Effector CD8-positive, alpha-beta T cell (primary cell): ENCODE measurements at places on chromosomes 2 and 18.
A peak's percentile ranks its signal among the peaks of the same experiment; 100 is the strongest.

DNA sequence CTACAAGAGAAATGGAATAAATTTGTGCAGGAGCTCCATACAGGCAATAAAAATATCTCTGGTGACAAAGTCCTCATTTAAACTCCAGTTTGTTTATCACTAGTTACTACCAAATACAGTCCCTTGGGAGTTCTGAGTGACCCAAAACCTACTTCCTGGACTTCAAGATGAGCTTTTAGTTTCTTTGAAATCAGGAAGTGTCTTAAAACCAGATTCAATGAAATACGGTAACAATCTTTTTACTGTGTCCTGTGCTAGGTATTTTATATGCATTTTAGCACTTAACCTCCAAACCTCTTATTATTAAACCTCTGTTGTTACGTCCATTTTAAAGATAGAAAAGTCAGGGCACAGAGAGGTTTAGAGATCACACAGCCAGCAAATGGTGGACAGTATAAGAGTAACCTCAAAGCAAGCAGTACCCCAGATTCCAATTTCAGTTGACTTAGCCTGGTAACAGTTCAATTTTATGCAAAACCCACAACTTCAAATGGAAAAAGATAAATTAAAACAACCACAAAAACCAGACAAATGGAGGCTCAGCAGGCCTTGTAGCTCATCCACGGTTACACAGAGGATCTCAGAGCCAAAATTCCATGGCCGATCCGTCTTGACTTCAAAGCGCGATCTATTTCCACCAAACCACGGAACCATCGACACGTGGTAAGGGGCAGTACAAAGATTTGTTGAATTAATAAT, 1.3 kb upstream of the KCMF1 start:
- peak; percentile 6 for DNase-seq

- no peak for DNase-seq
Measured at GRCh38 chr2:39730685-39731302, 48.3 kb downstream of the THUMPD2 start.

GRCh38 chr2:28658369-28658768, 93.3 kb upstream of the PPP1CB start:
- DNase-seq: no peak

GRCh38 chr2:208064220-208064961, 39.1 kb upstream of the PLEKHM3 start:
- DNase-seq: no peak

GRCh38 chr18:73942081-73942625, 205.5 kb downstream of the FBXO15 start:
- no peak for DNase-seq

DNA sequence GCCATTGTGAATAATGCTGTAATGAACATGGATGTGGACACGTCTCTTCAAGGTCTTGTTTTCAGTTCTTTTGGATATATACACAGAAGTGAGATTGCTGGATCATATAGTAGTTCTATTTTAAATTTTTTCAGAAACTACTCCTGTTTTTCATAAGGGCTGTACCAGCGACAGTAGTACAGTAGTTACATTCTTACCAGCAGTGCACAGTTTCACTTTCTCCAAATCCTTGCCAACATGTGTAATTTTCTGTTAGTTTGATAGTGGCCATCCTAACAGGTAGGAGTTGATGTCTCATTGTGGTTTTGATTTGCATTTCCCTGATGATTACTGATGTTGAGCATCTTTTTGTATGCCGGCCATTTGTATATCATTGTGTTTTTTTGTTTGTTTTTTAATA, 81.7 kb downstream of the EPC2 start:
- no peak for DNase-seq

DNA sequence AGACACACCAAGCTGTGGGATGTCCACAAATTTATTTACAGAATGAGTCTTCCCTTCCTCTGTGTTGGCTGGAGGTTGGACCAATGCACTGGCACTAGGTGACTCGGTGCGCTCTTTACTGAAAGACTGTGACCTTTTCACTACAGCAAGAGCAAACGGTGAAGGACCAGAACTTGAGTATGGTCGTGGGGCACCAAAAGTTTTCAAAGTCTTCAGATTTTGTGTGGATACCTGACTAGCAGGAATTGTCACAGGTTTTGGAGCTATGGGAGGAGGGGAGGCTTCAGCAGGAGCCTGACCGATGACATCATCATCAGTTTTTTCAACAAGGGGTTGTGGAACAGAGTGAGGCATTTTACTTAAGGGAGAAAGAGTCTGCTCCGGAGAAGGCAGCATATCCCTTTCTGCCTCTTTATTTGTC, 73.0 kb upstream of the GRB14 start:
- DNase-seq: no peak

GRCh38 chr2:27724905-27725701, 46.4 kb upstream of the MRPL33 start:
- DNase-seq: no peak

- no peak for DNase-seq
Measured at GRCh38 chr18:77013811-77014521, 118.6 kb downstream of the MBP start.

DNA sequence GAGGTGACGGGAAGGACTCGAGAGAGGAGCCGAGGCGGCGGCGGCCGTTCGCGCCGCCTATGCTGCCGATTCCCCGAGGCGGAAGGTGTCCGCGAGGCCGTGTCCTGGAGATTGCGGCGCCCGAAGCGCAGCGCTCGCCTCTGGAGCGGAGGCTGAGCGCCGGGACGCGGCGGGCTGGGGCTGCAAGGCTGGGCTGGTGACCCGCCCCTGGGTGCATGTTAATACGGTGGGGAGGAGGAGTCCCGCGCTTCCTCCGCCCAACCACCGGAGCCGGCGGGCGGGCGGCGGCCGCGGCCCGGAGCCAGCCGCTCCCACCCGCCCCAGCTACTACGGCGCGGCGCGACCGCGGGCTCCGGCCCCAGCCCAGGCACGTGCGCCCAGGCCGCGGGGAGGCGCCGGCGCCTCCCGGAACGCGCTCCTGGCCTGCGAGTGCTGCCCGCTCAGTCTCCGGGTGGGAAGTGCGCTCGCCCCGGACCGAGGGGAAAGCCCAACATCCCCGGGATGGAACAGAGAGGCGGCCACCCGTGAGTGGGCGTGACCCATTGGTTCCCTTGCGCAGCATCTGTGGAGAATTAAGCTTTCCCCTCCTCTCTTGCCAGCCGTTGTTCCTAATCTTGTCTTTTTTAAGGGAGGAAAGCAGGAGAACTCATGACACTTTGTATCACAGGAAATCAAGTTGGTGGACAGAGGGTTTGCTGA, at the start of gene DLGAP1:
Gene DLGAP1 (minus strand): TSS at position 195 of the 699 bp plus-strand sequence.
- DNase-seq: no peak

DNA sequence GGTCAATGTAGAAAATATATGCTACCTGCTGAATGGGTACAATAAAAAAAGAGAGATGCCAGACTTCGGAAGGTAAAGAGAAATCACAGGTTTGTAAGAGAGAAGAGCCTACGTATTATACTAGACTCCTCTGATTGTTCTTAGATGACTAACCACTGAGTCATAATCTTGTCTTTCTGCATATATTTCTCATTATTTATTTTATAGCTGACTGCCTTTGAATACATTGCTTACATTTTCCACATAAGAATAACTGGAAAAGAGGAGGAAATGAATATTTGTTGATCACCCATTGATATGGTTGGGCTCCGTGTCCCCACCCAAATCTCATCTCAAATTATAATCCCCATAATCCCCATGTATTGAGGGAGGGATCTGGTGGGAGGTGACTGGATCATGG, 90.3 kb upstream of the RAB27B start:
- DNase-seq: no peak

- DNase-seq: no peak
Measured at GRCh38 chr2:202046572-202046971, 12.9 kb downstream of the FZD7 start.

DNA sequence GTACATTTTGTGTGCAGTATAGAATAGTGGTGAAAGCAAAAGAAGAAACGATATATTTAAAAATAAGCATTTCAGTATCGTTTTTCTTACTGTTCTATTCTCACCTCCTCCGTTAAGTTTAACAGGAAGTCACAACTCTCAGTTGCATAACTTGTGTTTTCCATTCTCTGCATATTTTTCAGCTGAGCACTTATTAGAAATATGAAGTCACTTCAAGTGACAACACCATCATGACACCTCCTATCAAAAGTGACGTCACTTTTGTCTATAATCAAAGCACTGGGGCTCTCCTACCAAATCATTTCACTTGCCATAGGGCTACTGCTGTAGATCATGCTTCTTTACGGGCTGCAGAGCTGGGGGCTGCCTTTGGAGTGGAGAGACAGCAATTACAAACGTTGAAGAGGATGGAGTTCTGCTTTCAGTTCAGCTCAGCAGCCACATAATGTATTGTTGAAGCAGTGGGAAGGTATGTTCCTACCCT, 36.3 kb downstream of the STAT4 start:
- no peak for DNase-seq
